Posterior cingulate gyrus (tissue), 11 donors: ENCODE measurements at places on chromosomes 12 and 14.

DNA sequence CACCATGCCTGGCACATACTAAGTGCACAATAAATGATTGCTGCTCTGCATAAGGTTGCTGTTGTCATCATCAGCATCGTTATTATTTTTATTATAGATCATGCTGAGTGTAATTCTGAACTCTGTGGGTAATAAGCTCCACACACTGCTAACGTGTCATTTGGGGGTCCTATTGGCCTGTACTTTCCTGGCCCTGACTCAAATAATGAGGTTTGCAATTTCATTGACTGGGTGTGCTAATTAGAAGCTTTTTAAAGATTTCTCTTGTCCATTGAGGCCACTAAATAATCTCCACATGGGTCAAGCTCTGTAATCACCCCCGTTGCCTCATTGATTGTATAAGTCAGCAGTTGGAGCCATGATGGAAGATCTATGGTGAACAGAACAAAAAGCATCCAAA lies 320.8 kb upstream of the TMPO start:
- DNase-seq: no peak

DNA sequence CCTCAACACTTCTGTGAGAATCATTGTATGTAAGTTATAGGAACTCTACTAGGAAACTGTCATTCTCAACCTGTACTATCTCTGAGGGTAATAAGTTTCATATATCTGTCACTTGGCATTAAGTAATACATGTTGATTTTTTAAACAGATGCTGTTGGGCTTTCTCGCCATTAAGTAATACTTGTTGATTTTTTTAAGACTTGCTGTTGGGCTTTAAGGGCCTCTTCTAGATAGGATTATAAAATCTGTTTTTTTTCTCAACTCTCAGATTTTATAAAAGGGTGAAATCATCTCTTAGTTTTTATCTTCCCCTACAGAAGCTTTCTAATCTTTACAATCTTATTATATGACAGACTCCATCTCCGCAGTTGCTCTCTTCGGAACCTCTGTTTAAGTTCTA lies 5.6 kb downstream of the WASHC4 start:
- DNase-seq: no peak

DNA sequence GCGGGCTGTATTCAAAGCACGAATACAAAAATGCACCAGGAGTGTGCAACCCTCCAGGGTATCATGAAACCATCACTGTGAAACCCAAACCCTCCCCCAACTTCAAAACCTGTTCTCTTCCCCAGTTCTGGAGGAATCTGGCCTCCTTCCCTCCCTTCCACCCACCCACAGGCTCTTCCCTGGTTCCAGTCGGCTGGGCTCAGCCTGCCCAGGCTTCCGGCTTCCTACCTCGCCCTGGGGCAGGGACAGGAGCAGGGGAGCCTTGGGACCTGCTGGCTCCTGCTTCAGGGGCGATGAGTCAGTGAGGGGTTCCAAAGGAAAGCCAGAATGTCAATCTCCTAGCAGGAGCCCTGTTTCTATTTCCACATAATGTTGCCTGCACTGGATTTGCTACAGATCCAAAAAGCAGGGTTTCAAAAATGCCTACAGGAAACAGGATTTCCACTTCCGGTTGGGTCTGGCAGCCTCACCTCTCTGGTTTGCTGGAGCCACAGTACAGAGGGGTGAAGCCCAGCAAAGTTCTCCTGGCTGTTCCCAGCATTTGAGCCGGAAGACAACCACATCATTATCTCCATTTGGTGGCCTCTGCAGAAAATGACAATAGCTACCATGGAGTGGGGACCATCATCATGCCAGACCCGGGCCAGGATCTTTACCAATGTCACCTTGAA lies 278.3 kb downstream of the DPF3 start:
- peak; percentile 88 for DNase-seq

DNA sequence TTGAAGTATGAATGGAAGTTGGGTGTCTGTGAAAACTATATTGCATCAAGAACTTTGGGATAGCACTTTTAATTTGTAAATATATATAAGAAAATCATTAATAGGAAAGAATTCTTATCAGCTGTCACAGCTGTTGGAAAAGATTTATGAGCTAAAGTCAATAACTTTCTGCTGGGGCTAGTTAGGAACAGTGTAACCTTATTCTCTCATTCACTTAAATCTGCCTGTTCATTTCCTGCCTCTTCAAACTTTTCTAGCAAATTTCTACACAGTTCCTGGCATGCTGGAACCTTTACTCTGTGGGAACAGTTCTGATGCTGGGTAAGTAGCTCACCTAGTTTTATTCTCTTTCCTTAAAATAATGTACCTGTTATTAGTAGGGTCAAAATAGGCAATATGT lies 109.9 kb downstream of the SCN8A start:
- DNase-seq: no peak

- DNase-seq: no peak
Measured at GRCh38 chr14:54497224-54497623, 8.4 kb upstream of the GMFB start.

GRCh38 chr14:74364271-74364880 lies 16.1 kb downstream of the VRTN start:
- DNase-seq: no peak

DNA sequence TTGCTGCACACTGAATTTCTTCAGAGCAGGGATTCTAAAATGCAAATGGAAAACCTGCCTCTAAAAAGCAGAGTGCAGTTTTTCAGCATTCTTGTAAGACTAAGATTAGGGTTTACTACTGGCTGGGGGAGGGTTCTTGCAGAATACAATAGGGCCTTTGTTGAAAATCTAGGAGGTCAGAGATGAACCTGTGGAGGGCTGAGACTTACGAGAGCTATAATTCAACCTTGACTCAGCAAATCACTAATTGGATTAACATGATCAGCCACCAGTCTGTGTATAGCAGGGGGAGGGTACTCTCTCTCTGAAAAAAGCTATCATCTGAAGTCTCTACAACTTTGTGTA lies 92.6 kb upstream of the HIF1A start:
- DNase-seq: no peak

GRCh38 chr12:64019101-64019500 lies 174.6 kb downstream of the SRGAP1 start:
- no peak for DNase-seq

GRCh38 chr12:122297494-122297893 lies 31.2 kb upstream of the VPS33A start:
- no peak for DNase-seq

DNA sequence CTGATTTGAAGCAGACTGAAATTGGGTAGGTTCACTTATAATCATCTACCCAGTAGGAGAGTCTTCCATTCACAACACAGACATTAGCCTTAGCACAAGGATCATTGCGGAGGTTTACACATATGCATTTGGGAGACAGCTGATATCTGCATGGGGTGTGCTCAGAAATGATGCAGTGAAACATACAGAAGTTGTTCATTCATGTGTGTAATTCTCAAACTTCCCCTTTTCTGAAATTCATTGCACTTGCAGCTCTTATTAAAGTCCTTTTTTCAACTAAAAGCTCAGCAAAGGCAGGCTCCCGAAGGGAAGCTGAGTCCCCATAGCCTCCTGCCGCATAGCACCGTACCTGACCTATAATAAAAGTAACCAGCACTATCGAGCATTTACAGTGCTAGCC lies 218.3 kb upstream of the CRY1 start:
- DNase-seq: no peak

DNA sequence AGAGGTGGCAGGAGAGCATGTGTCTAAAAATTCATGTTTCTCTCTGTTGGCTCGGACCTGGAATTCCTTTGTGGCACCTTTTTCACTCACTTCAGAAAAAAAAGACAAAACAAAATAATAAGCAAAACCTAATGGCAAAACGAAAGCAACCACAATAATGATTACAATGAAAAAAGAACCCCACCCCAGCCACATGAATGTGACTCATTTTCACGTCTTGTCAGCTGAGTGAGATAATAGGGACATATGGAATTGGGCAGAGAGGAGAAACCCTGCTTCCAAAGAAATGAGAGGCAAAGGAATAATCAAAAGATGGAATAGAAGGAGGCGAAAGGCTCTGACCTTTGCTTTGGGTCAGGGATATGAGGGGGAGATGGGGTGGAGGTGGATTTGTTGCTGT lies 143.4 kb downstream of the SLC8A3 start:
- DNase-seq: no peak
